T47D (cell line): ENCODE measurements at places on chromosomes 6 and 20.

DNA sequence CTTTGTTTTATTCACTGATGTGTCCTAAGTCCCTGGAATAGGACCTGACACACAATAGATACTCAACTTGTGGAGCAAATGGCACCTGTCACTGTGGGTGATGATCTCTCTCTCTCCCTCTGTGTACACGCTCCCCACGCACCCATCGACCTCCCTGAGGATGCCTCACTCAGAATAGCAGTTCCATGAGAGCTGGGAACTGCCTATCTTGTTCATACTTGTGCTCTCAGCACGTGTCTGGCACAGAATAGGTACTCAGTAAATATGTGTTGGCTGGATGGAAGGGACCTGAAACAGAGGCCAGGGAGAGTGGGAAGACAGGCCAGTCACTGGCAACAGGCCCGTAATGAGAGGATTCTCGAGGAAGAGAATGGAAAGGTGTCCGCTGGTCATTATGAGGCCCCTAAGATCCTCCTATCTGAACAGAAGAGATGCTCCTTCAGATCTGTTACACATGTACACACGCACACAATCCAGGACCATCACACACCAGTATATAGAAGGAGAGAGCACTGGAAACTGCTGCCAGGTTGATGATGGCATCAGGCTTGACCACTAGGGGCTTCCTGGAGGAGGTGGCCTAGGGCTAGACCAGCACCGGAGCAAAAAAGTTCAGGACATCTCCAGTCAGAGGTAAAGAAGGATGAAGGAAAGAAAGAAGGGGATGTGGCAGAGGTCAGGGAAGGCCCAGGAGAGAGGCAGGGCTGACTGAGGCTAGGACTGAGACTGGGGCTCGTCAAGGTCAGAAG, 30.9 kb downstream of the VEGFA start:
- no peak for DNase-seq

GRCh38 chr6:7473805-7474719, 67.4 kb upstream of the DSP start:
- no peak for DNase-seq

DNA sequence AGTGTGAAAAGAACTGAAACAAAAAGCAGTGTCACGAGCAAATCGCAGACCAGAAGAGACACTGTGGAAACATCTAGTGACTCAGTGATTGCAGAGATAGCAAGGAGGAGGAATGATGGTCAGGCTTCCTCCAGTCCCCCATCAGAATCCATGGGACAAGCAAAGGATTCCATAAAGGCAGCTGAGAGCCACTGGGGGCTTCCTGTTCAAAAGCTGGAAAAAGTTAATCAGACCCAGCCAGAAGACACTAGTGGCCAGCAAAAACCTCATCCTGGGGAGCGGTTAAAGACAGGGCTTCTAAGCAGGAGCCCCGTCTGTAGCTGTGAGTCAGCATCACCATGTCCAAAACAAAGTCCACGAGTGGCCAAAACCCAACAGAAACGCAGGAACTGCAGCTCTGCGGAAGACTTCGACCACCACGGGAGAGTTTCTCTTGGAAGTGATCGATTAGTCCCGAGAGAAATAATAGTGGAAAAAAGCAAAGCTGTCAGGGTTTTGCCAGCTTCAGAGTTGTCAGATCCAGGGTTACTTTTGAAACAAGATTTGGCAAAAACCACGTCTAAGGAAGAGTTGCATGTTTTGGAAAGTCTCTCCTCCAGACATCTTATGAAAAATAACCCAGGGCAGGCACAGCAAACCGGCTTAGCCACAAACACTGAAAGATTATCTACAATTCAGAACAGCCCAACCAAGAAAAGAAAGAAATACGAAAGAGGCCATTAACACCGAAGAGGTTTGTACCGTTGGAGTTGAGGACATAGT, 51.0 kb downstream of the JAG1 start:
- no peak for DNase-seq

GRCh38 chr6:53273370-53273769, 75.4 kb downstream of the ELOVL5 start:
- no peak for DNase-seq

DNA sequence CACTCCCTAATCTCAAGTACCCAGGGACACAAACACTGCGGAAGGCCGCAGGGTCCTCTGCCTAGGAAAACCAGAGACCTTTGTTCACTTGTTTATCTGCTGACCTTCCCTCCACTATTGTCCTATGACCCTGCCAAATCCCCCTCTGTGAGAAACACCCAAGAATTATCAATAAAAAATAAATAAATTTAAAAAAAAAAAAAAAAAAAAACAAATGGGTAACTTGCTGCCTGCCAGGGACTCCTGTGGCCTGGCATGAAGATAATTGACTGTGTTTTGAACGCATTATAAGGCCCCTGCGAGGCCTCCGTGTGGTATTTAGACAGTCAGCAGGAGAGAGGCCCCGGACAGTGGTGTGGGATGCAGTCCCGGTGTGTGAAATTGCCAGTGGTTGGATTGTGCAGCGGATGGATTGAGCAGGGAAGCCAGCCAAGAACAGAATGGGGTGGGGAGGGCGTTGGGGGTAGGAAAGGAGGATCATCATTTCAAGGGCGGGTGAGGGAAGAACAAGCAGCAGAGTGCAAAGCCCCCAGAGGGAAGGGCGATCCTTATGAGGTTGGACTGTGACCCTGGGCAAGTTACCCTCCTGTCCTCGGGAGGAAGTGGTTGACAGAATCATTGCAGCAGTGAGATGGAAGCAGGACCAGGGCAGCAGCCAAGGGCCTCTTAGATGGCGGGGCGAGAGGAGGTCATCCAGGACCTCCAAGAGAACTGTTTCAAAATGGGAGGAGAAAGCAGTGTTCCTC, 43.3 kb downstream of the PPARD start:
- no peak for DNase-seq

GRCh38 chr6:90414352-90414751, 117.7 kb upstream of the BACH2 start:
- no peak for DNase-seq

DNA sequence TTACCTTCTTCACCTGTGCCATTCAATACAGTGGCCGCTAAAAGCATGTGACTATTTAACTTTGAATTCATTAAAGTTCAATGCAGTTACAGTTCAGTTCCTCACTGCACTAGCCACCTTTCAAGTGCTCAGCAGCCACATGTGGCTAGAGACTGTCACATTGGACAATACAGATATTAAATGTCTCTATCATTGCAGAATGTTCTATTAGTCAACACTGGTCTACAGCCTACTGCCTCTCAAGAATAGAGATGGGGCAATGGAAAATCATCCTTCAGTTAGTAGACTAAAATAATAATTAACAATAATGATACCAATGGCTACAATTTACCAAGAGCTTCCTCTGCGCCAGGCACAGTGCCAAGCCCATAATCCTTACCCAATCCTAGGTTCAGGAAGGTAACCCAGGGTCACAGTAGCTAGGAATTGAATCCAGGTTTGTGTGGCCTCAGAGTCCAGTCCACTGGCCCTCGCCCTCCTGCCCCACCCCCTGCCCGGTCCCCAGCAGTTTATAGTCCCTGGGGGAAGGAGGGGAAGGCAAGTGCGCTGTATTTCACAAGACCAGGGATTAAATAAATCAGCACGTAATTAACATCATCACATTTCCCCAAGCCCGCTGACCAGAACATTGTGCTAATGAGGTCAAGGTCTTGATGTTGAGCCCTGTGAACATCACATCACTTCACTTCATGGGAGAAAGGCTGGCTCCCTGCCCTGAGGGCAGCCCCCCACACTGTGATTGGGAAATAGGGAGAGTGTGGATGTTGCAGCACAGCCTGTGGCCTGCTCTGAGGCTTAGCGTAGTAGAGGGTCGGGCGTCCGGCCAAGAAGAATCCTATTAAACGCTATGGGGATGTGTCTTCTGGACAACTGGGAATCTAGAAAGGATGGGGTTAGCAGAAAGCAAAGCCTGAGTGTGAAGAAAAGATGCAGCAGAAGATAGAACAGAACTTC, 147.2 kb downstream of the VEGFA start:
- DNase-seq: no peak

DNA sequence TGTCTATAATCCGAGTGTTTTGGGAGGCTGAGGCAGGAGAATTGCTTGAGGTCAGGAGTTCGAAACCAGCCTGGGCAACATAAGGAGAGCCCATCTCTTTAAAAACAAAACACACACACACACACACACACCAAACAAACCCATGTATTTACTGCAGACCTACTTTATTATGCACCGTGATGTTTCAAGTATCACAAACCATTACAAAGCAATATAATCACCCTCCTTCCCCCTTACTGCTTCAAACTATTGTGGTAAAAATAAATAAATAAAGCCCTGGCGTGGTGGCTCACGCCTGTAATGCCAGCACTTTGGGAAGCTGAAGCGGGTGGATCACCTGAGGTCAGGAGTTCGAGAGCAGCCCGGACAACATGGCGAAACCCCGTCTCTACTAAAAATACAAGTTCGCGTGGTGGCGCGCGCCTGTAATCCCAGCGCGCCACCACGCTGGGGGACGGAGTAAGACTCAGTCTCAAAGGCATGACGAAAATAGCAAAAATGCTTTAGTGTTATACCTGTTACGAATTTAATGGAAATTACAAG, 1.5 kb downstream of the TBCC start:
- no peak for DNase-seq

DNA sequence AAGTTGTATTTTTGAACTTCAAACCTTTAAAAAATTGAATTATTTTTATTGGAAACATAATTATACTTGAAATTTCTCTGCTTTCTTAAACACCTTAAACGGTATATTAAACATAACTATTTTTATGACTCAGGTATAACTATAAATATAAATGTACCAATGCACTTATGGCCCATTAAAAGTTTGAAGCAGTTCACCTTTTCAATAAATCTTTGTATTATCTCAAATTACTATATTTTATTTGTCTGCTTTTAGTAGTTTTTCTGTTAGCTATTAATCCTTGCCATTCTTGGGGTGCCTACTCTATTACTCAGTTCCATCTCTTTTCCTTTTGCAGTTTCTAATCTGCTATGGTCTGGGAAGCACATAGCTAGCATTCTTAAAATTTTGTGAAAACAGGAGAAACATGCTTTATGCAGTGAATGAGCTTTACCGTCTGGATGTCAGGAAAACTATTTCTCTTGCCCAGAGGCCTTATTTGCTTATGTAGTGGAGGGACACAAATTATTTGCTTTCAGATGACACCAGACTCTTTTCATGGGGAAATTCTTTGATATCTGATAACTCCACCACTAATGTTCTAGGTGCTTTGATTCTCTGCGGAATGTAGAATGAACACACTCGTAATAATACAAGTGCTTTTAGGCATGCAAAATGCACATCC, 378.9 kb upstream of the CITED2 start:
- DNase-seq: peak; percentile 79

GRCh38 chr6:168155193-168155592, 76.2 kb upstream of the FRMD1 start:
- DNase-seq: no peak

- no peak for DNase-seq
Observed at GRCh38 chr6:141992109-141992508, 140.6 kb upstream of the GJE1 start.

GRCh38 chr6:112911959-112912358, 564.8 kb downstream of the RFPL4B start:
- no peak for DNase-seq

DNA sequence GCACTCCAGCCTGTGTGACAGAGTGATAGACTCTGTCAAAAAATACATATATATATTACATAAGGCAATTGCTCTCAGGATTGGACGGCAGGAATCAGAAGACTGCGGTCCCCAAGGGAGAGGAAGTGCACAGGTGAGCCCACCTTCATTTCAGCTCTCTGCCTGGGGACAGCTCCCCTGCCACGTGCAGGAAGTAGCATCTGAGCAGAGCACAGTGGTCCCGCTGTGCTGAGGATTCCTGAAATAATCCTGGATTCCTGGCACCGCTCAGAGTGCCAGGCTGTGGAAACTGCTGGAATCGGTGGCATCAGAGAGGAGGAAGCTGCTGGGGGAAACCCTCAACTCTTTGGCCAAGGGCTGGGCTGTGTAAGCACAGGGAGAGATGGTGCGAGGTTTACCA, 27.7 kb downstream of the NFATC2 start:
- no peak for DNase-seq

DNA sequence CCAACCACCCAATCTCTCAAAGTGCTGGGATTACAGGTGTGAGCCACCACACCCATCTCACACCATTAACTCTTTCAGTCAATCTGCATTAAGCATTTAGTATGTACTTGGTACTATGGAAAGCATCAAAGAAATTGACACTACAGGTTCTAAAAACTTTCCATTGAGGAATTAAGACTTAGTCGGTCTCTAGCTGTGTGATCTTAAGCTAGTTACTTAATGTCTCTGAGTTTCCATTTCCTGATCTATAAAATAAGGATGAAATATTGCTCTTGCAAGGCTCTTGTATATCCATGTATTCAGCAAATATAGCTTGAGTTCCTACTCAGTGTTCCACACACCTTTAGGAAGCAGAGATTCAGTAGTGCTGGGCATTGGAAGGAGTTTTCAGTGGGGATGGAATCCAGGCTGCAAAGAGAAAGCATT, 48.9 kb upstream of the NCOA3 start:
- no peak for DNase-seq

DNA sequence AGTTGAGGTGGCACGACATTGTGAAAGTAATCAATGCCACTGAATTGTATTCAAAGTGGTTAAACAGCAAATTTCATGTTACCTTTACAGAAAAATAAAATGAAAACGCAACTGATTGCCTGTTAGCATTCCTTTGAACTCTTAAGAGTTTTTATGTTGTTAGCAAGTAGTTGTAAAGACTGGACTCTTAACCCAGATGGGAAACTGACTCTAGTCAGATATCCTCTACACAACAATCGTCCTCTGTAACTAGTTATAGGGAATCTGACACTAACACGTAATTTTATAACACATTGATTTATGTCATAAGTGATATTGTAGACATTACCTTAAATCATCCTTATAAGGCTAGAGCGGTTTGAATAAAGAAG, 3.0 kb upstream of the FBXO9 start:
- DNase-seq: no peak

DNA sequence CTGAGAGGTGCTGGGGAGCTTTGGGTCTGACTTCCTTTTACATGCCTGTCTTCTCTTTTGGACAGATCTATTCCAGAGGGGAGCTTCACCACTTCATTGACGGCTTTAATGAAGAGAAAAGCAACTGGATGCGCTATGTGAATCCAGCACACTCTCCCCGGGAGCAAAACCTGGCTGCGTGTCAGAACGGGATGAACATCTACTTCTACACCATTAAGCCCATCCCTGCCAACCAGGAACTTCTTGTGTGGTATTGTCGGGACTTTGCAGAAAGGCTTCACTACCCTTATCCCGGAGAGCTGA, 13.1 kb downstream of the PRDM1 start:
- DNase-seq: no peak

DNA sequence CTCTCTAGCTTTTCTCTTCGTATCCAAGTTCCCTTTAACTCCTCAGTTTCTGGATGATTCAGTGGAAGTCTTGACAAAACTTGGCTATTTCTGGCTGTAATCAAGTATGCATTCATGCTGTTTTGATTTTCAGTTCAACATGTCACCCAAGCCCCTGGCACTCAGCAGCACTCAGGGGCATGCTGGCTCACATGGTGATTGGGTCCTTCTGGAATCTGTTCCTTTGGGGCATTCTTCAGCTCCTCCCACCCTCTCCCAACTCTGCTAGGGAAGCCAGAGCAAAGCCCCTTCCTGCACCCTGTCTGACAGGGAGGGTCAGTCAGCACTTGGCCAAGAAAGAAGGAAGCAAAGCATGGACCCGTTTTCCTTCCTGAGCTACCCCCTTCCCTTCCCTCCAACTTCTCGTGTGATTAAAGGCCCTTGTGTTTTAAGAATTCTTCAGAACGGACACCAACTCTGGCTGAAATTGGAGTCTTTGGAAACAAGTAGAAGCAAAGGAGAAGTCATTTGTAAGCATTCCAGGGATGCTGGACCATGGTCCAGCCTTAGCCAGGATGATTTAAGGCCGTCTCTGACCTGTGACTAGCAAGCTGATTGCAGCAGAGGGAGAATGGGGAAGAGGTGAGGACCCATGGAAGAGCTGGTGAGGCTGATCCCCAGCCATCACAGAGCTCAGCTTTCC, 7.1 kb downstream of the PLEKHG1 start:
- DNase-seq: no peak
